HFFc6 (cell line): ENCODE measurements at places on chromosomes 3 and 15.

DNA sequence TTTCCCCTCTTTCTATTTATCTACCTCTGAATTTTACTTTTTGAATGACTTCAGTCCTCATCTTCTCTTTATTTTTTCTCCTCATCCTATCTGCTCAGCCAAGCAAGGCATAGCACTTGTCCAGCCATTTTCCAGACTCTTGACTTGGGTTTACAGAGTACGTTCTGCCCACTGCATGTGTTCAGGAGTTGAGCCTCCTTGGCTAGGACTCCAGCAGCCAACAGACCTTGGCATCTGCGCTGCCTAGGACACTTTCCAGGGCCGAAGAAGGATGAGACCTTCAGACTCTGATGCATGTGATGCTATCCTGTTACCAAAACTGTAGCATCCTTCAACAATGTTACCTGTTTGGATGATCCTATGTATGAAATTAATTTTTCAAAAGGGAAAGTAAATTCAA lies 59.7 kb downstream of the HES1 start:
- DNase-seq: no peak

DNA sequence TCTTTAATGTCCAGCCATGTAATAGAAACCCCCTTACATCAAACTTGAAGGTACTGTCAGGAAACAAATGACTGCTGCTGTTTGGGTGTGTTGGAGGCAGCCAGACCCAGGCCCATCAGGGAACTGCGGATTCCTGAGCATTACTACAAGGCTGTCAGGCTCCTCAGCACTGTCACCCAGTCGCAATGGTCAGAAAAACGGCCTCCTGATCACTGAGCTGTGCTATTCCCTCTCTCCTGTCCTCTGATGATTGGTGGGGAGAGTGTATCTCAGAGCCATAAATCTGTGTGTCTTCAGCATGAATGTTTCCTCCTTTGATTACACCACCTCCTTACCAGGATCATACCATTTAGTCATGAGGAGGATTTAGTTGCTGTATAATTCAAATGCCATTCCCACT lies 135.2 kb upstream of the GADL1 start:
- DNase-seq: no peak

- no peak for DNase-seq
Observed at GRCh38 chr15:20369500-20369899, 172.1 kb downstream of the GOLGA6L6 start.

DNA sequence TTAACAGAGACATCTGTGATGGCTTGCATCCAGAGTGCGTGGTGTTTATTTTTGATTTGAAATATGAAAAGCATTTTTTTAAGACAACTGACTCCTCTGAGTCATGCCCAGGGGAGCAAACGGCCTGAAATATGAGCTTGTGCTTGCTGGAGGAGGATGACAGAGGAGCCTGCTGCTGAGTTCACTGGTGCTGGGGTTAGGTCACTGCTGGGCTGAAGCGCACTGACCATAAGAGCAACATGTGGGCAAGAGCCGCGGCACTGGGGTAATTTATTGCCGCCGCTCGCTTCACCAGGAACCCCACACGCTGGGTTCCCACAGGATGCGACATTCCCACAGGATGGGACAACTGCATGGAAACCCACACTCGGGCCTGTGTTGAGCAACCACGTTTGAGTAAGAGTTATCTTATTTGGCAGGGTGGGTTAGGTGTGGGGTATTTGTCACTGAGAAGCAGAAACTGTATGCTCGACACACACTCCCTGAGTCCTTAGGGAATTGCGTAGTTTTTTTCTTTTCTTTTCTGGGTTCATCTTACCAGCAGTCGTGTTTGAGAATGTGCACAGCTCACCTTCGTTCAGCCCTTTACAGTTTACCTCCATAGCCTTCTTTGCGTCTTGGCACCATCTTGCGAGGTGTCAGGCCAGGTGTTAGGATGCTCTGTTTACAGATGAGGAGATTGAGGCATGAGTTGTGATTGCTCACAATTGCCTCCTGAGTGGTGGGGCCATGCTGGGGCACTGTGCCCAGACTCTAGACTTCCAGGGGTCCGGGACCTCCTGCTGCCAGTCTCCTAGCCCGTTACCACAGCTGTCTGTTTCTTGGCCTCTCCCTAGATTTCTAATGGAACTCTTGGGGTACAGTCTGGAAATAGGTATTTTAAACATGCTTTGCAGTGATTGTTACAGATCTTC lies 60.4 kb downstream of the SMAD3 start:
- DNase-seq: peak; percentile 96

GRCh38 chr3:123110282-123110975 lies 43.6 kb downstream of the PDIA5 start:
- DNase-seq: no peak

- no peak for DNase-seq
Observed at GRCh38 chr3:152865668-152866245, 30.8 kb downstream of the P2RY1 start.

- no peak for DNase-seq
Observed at GRCh38 chr3:21229426-21230135, 521.4 kb downstream of the ZNF385D start.

DNA sequence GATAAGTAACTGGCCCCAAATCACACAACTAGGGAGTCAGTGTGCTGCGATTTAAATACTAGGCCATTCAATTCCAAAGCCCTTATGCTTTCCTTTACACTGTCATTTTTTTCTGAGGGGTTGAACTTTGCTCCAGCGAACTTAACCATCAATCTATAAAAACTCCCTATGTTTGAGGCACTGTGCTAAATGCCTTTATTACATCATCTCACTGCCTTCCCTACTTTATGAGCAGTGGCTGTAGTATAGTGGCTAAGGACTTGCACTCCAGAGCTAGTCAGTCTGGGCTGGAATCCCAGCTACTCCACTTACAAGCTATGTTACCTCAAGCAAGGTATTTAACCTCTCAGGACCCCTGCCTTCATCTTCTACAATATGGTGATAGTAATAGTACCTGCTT lies 26.9 kb upstream of the WDR72 start:
- no peak for DNase-seq

DNA sequence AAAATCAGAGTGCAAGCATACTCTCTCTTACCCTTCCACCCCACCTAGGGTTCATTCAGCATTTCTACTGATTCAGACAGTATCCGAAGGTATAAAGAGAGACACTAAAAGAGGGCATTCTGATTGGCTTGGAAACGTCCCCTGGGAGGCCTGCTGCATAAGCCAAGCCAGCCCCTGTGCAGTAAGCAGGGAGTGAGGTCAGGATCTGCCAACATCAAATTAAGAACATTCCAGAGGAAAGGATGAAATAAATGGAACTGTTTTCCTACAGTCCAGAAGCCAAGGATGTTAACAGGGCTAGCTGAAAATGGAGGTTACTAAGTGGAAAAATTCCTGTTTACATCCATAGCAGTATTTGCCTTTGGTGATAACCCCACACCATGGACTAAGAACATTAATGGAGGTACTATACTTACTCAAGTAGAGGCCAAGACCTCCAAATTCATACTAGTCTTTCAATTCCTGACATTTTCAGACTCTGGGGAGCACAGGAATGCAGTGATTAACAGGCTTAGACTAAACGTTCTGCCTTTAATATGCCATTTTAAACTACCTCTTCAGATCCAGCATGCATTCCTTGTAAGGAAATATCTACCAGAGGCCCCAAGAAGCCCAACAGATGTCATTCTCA lies 34.5 kb downstream of the NPTN start:
- DNase-seq: no peak
